ENCODE measurements at places on chromosomes 12 and 14.

- peak; percentile 60 for DNase-seq
Observed at GRCh38 chr12:124543052-124543589, 24.3 kb downstream of the NCOR2 start.

- no peak for DNase-seq
Observed at GRCh38 chr14:69873877-69874780, 5.1 kb upstream of the SMOC1 start.

DNA sequence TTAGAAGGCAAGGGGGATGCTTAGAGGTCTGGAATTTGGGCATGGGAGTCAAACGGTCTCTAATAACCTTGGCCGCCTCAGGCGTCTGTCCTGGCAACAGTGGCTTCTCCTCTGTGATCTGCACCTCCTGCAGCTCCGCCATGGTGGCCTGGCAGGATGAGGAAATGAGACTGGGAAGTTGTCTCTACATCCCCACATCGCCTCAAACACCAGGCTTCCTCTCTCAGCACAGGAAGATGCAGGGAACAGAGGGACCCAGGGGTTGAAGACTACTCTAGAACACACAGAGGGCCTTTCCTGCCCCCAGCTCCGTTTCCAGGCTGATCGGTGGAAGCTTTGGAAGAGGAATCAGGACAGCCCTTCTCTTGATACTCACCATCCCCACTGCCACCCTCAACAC is 1.7 kb downstream of the NDRG2 start:
- DNase-seq: no peak

- DNase-seq: no peak
Observed at GRCh38 chr12:40502322-40502721, 189.9 kb upstream of the CNTN1 start.

DNA sequence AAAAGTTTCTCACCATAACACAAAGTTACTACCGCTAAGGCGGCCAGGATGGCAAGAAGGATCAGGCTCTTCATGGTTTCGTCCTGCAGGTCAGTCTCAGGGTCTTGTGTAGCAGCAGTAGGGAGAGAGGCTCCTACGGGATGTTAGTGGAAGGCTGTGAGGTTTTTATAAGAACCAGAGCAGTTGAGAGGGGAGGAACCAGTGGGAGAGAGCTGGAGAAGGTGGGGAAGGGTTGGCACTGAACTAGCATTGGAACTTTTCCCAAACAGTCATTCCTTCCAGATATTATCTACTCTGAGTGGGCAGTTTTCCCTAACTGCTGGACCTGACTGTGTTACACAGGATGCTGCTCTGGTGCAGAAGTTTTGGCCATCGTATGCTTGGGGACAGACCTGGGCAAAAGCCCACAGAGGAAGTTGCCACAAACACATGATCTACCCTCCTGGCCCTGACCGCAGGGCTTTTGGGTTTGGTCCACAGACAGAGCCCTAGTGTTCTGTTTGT is at the start of gene MGP:
Gene MGP, minus strand, starts transcription at position 137 of the 504 bp plus-strand sequence. Its CDS starts 63 bp downstream, at position 74.
- DNase-seq: no peak

DNA sequence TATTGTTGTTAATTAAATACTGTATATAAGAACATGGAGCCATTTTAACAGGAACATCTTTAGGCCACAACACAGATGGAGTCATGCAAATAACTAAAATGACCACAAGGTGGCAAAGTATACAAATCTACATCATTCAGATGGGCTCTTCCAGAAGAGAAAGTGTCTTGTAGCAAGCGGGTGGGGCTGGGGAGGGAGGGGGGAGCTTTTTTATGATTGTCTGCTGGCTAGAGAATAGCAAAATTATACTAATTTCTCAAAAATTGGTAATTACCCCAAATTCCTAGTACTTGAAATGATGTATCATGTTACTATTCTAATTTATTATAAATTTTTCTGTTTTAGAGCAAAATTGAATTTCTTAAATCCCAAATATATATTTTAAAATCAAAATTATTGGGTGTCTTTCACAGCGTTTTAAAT is 378.7 kb downstream of the PRKD1 start:
- DNase-seq: peak; percentile 59

- DNase-seq: no peak
Observed at GRCh38 chr12:131049002-131049401, 95.3 kb downstream of the ADGRD1 start.

- peak; percentile 57 for DNase-seq
Observed at GRCh38 chr12:124655698-124656516, 88.5 kb upstream of the NCOR2 start.

- DNase-seq: no peak
Observed at GRCh38 chr12:6321905-6322304, 11.4 kb downstream of the PLEKHG6 start.

- DNase-seq: no peak
Observed at GRCh38 chr12:26164118-26164517, 31.3 kb upstream of the SSPN start.

- no peak for DNase-seq
Observed at GRCh38 chr12:50955697-50956096, 3.4 kb downstream of the HIGD1C start.

DNA sequence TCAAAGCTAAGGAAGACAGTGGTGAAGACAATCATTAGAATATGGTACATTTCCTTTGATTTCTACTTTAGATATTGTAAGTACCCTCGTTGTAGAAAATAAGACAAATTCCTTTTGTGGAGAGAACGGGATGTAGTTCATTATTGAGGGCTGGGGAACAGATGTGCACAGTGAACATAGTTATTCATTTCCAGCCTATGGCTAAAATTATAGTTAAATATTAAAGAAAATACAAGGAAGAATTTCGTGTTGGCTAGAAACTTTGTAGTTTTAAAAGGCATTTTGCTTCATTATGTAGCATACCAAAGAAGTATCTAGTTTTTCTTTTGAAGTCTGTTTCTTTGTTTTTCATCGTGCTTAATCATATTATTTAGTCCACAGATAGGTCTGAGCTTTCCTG is 201.8 kb downstream of the ESR2 start:
- DNase-seq: no peak

- DNase-seq: no peak
Observed at GRCh38 chr12:24773996-24774395, 174.9 kb downstream of the BCAT1 start.

GRCh38 chr12:75533239-75533638 is 21.8 kb upstream of the KRR1 start:
- DNase-seq: no peak

GRCh38 chr14:102901633-102902032 is 20.8 kb upstream of the AMN start:
- DNase-seq: no peak

- no peak for DNase-seq
Observed at GRCh38 chr12:52123487-52124186, 44.1 kb downstream of the SMIM41 start.

DNA sequence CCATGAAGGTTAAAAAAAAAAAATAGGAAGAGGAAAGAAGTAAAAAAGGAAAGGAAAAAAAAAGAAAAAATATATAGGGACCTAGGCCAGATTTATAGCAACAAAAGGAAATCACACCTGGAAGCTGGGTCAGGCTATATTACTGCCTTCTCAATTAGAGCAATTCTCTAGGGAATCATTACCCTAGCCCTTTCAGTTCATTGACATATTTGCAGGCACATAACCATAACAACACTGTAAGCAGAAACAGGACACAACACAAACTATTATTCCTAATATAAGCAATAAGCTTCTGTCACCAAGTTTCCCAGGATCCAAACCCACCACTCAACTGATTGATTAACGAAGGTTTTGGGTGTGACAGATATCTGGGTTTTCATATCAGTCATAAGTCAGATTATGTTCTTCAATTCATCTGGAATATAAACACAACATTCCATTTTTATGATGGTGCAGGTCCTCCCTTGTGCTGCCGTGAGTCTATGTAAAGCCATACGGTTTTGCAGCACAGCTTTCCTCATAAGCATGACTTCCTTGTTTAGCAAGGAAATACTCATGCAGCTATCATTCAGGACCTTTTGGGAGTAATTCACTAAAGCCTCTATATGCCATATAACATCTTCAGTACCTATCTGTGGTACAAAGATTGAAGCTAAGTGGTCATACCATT is 4.2 kb downstream of the PCNX4 start:
- peak; percentile 2 for DNase-seq

- no peak for DNase-seq
Observed at GRCh38 chr14:38143659-38144505, 63.8 kb upstream of the SSTR1 start.

DNA sequence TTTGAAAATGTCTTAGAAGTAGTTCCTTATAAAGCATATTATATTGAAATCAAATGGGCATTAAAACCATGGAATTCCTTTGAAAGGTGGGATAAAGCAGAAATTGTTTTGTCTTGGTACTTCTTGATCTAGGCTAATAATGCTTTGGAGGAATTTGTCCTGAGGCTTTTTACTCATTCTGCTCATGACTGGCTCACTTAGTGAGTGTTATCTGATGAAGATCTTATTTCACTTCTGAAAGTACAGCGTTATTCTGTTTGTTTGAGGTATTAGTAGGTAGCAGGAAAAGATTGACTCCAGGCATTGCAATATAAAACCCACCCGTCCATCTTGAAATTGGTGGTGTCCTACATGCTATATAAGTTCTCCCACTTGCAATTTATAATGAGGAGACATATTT is 5.5 kb downstream of the C12orf71 start:
- no peak for DNase-seq

DNA sequence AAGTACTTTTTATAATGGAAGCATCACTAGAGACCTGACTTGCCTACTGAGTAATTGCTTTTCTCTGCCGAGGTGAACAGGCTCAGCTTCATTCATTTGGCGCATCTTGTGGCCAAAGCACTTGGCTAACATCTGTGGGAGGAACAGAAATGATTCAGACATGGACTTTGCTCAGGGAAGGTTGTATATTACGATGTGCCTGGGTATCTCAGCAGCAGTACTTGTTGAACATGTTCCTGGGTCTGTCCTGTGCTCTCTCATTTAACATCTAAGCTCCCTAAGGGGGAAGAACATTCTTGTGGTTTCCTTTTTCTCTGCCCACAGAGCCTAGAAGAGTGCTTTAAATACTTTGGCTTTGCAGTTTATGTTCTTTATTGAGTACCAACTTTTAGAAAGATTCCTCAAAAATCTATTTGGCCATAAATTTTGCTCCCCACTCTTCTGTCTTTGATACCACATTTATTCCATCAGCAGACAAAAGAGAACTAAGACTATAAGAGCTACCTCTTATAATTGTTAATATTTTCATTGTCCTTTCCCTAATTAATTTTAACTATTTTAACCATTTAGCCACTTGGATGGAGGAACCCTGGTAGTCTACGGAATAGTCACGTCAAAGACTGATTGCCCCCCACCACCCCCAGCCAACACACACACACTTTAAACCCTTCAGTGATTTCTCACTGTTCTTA is 101.2 kb upstream of the EGLN3 start:
- no peak for DNase-seq

DNA sequence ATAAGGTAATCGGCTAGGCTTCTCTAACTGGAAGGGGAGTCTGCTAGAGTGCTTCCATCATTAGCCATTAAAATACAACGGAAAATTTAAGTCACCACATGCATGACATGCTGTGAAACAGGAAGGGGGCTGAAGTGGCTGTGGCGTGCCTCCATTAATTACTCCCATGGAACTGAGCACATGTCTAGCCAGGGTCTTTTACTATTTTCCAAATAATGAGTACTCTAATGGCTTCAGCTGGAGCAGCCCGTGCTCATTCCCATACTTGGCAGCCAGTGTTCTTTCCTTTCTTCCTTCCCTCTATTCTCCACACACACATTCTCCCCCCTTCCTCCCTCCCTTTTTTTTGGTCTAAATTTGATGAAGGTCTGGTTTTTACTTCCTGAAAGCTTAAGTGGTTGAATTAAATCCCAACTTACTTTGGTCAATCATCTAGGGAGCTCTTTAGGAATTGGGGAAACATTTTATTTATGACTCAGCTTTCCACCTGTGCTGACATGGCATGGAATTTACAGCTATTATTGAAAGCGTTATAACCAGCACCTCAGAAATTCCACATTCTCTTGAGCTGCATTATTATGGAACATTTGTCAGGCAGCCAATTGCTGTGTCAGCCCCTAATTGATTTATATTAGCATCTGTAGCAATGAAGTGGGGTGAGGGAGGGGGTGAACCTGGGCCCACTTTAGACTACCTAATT is 72.3 kb downstream of the LRIG3 start:
- peak; percentile 58 for DNase-seq

DNA sequence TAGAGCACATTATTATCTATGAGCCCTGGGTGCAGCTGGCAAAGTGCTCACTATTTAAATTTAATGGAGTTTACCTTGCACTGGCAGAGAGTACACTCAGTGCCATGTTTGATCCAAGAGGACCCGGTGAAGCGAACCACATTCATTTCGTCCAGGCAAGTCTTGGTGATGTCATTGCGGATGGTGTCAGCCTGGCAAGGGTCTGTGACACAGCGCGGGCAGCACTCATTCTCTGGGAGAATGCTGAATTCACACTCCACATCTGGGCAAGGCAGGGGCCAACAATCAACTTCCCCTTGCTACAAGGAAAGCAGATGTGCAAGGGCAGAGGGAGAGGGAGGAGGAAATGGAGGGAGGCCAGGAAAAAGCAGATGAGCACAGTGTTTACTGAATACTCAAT is 356.2 kb downstream of the NELL2 start:
- peak; percentile 23 for DNase-seq

DNA sequence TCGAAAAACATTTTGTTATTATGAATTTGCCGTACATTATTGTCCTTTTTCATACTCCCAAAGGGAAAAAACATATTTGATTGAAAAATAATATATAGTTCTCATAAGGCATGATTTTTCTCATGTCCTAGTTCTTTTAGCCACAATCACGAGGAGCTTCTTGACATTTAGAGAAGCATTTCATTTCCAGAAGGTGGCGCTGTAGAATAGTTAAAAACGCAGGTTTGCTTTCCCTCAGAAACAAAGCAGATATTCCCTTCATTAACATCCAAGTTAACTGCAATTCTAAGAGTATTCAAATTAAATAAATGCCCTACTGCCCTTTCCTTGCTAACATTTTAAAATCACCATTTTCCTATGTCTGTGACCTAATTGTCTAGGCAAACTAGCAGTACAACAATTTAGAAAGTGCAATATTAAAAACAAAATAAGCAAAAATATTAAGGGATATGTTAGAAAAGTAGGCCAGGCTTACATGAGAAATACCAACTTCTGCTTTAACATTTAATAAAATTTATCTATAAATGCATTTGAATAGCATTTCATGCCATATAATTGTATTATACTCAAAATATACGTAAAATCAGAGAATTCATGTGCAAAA is 10.9 kb upstream of the PIK3C2G start:
- DNase-seq: peak; percentile 26

GRCh38 chr12:110245369-110245772 is 35.7 kb upstream of the ATP2A2 start:
- DNase-seq: no peak

DNA sequence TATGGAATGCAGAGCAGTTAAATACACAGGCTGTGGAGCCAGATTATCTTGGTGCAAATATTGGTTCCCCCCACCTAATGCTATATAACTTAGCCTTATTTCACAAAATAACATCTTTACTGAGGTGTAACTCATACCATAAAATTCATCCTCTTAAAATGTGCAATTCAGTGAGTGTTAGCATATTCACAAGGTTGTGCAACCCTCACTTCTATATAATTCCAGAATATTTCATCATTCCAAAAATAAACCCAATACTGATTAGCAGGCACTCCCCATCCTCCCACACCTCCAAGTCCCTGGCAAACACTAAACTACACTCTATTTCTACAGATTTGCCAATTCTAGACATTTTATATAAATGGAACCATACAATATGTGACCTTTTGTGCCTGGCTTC is 116.3 kb upstream of the CNTN1 start:
- DNase-seq: no peak

GRCh38 chr12:5171701-5172100 is 128.0 kb downstream of the KCNA5 start:
- no peak for DNase-seq

Data from DMS153 (cell line).